ENCODE measurements at places on chromosomes 2 and 18.

DNA sequence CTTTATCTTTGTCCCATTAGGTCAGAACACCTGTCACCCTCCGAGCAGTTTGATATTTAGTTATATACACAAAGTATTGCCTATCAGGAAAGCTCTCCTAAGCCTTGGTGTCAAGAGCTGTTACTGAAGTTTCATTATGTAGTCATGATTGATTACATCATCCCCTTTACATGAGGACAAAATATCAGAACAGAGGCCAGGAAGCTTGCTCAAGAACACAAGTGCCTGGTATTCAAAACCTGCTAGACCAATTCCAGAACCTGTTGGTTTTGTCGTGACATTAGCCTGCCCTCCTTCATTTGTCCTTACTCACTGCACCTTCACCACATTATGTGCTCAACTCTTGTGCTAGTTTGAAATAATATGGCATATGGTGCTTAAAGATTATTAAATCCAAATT is 377.1 kb downstream of the CDH19 start:
- DNase-seq, result no peak

DNA sequence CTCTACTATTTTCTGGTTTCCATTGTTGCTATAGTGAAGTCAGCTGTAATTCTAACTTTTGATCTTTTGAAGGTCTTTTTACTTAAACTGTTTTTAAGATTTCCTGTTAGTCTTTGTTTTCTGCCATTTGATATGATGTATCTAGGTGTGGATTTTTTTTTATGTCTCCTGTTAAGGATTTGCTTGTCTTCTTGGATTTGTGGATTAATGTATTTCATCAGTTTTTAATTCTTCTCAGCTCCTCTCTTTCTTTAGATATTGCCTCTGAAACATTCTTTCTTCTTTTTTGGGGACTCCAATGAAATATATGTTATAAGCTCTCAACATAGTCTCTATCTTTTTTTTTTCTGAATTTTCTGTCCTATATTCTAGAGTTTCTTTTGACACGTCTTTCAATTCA is 24.8 kb upstream of the THUMPD2 start:
- no peak for DNase-seq

GRCh38 chr18:21774722-21775121 is 34.1 kb downstream of the MIB1 start:
- DNase-seq, result no peak

- no peak for DNase-seq
Observed at GRCh38 chr2:5093056-5093455, 599.1 kb upstream of the SOX11 start.

DNA sequence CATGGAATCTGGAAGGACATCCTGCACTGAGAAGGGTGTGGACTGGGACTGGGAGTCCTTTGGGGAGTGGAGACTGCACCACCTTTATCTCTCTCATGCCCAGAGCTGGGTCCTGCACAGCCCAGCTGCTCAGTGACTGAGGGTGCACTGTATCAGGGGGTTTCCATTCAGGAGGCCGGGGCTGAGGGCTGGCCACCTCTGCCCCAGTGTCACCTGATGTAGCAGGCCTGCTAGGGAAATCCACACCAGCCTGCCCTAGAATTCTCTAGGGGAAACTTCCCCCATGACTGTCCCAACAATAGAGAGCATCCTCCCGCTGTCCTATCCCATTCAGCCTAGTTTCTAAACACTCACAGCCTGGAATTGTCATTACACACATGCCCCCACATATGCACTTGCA is 116.7 kb downstream of the CTIF start:
- DNase-seq, result no peak

Data from DMS79 (cell line).